ENCODE measurements at places on chromosomes 3 and 15. TPM values are rescaled to one million over a fixed set of nuclear protein-coding genes. Genes with fewer than 3 reads are reported as not detected.

DNA sequence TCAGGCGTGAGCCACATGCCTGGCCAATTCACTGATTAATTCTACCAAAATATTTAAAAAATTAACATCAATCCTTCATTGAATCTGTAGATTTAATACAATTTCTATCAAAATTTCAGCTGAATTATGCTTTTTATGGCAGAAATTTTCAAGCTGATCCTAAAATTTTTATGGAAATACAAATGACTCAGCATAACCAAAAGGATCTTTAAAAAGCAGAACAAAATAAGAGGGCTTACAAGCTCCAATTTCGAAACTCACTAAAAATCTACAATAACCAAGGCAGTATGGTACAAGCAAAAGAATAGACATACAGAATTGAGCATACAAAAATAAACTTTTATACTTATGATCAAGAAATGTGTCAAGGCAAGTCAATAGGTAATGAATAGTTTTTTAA, 180.4 kb upstream of the CTNNB1 start:
- no peaks in the 10 kb centered on the region for H3K27me3 ChIP-seq
- H3K27ac ChIP-seq = no peak overlapping the region
- H3K36me3 ChIP-seq = no peaks in the 10 kb centered on the region
- DNase-seq = no peak
- no peaks in the 10 kb centered on the region for H3K4me1 ChIP-seq

The CCR1 gene
- total RNA-seq = not detected

DNA sequence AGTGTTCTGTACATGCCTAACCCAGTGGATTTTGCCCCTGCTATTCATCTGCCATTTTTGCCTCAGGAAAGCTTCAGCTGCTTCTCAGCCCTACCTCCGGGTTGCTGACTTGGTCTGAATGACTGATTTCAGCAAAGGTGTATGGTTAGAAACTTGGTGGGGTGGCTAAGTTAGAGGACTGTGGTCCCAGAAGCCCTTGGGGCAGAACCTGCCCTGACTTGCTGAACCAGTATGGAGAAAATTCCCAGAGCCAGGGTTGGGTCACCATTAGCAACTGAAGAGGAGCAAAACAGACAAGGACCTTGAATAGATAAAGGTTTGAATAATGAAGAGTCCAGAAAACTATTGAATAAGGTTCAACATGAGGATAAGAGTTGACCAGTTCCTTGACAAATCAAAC, 6.1 kb upstream of the WWTR1 start:
- peaks cover 24% of the 10 kb centered on the region for H3K4me1 ChIP-seq
- no peaks in the 10 kb centered on the region for H3K27me3 ChIP-seq
- DNase-seq = no peak
- H3K4me3 ChIP-seq = no peak overlapping the region
- H3K27ac ChIP-seq = no peak overlapping the region

The CELSR3 gene
- 5.2 TPM for total RNA-seq

The FAM107A gene
- total RNA-seq = not detected

The GNAT1 gene
- total RNA-seq = 0.27 TPM

DNA sequence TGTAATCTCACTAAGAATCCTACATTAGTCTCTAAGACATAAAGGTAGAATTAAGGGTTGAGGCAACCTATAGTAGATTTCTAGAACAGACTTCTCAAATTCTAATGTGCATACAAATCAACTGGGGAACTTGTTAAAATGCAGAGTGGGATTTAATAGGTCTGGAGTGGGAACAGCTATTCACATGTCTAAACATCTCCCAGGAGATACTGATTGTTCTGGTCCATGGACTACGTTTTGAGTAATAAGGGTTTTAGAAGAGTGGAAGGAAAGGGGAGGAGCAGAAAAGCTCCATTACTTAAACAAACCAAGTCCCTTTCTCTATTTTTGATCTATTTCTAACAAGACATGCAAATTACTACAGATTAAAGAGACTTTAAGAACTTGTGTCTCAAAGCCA, 524.8 kb downstream of the TUSC7 start:
- no peak overlapping the region for H3K27ac ChIP-seq
- DNase-seq = no peak
- no peaks in the 10 kb centered on the region for H3K36me3 ChIP-seq
- H3K4me3 ChIP-seq = no peak overlapping the region

DNA sequence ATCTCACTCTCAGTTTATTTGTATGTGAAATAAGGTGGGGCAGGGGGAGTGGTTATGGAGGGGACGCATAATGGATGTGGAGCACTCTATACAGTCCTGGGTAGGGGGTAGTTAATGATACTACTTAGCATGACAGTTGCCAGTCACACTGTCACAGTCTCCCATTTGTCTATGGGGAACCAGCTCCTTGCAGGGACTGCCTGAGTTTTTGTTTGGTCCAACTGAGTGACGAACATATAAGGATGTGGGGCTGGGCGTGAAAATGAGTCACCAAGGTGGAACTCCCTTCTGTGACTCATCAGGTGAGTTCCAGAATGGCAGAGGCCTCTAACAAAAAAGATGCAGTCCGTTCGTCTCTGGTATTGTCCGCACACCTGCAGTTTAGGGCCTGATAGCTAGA, 235.3 kb upstream of the ST8SIA2 start:
- peaks cover 30% of the 10 kb centered on the region for H3K4me1 ChIP-seq
- no peaks in the 10 kb centered on the region for H3K36me3 ChIP-seq
- no peak for DNase-seq
- H3K4me3 ChIP-seq = no peak overlapping the region
- peaks cover 32% of the 10 kb centered on the region for H3K27me3 ChIP-seq

GRCh38 chr15:70806992-70807712, 43.8 kb upstream of the UACA start:
- peaks cover 6% of the 10 kb centered on the region for H3K4me1 ChIP-seq
- H3K27ac ChIP-seq = no peak overlapping the region
- no peaks in the 10 kb centered on the region for H3K36me3 ChIP-seq
- H3K27me3 ChIP-seq = no peaks in the 10 kb centered on the region
- DNase-seq = no peak
